ENCODE measurements at places on chromosomes 7 and 10.

- peak; percentile 22 for DNase-seq
These were observed 179.9 kb downstream of the PTPRN2 start for GRCh38 chr7:158407581-158408317.

- DNase-seq: peak; percentile 92
These were observed 21.5 kb downstream of the BTAF1 start for GRCh38 chr10:91944880-91945630.

- DNase-seq: no peak
These were observed 33.6 kb downstream of the WASL start for GRCh38 chr7:123715198-123715597.

- no peak for DNase-seq
These were observed 189.0 kb upstream of the SH2B2 start for GRCh38 chr7:102097601-102098161.

- DNase-seq: no peak
These were observed 35.9 kb upstream of the SKAP2 start for GRCh38 chr7:26900251-26900650.

GRCh38 chr7:87628780-87629569 lies 777 bp downstream of the RUNDC3B start:
- peak; percentile 6 for DNase-seq

DNA sequence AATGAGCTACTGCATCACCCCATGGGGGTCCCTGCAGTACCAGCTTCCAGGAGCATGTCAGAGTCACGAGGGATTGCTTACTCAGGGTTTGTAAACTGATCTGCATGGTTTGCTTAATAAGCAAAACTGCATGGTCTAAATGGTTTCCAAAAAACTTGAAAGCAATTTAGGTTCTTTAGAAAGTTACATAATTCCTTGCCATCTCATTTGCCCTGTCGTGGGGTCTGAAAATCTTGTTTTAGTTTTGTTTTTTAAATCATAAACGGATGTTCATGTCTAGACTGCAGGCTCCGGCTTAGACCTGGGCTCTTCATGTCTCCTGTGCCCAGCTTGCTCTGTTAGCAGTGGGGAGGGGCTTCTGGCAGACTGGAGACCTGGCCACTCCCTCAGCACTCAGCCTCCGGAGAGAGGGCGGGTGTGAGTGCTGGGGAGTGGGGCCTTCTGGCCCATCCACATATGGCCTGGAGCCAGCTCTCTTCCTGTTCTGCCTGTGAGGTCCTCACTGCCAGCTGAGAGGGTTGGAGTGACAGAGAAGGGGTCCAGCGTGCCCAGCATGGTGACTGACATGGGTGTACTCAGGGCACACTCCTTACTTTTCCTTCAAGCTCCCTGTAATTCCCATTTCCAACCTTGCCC lies 17.5 kb downstream of the PRF1 start:
- no peak for DNase-seq

DNA sequence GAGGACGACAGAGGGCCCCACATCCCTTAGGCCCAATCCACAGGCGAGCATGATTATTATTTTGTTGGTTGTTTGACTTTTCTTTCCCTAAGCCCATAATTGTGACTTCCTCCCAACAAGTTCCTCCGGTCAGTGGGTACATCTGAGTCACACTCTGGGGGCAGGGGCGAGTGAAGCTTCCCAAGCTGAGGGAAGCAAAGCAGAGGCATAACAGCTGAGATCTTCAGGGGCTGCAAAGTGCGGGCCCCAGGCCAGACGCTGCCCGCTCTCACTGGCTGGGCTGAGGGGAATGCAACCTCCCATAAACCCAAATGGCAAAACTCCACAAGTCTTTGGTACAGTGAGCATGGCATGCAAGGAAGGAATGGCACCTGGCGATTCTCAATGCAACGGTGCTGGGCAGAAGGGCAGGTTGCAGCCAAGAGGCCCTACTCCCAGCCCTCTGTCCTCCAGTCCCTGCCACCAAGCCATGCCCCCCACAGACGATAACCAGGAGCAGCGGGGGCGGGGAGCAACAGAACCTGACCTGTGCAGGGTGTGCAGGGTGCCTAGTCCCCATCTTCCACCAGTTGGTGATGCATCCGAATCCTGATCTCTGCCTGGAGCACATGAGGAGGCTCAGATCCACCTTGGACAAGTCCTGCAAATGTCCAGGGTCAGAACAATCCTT lies 25.3 kb downstream of the TNS3 start:
- DNase-seq: no peak

GRCh38 chr7:48971173-48971572 lies 46.8 kb downstream of the CDC14C start:
- no peak for DNase-seq

- DNase-seq: peak; percentile 56
These were observed 51.2 kb downstream of the KIF5B start for GRCh38 chr10:32005050-32005449.

DNA sequence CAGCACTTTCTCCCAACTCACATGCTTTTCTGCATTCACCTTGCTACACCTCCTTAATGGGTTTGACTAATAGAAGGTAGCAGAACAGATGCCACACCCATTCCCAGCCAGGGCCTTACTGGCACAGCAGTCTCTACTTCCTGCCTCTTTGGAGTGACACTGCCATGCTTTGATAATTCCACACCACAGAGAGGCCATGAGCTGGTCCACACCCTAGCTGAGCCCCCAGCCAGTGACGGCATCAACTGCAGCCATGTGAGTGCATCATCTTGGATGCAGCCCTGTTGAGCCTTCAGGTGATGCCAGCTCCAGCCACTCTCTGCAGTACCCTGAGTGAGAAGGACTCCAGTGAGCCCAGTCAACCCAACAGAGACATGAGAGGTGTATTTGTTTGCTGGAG lies 27.5 kb upstream of the EZH2 start:
- peak; percentile 39 for DNase-seq

GRCh38 chr10:79245539-79246208 lies 101.6 kb upstream of the PPIF start:
- DNase-seq: no peak

GRCh38 chr7:91344911-91345310 lies 80.7 kb downstream of the FZD1 start:
- DNase-seq: no peak

- DNase-seq: no peak
These were observed 96.6 kb upstream of the LRRN3 start for GRCh38 chr7:110994028-110994967.

GRCh38 chr7:98949336-98950044 lies 71.2 kb downstream of the TRRAP start:
- no peak for DNase-seq

DNA sequence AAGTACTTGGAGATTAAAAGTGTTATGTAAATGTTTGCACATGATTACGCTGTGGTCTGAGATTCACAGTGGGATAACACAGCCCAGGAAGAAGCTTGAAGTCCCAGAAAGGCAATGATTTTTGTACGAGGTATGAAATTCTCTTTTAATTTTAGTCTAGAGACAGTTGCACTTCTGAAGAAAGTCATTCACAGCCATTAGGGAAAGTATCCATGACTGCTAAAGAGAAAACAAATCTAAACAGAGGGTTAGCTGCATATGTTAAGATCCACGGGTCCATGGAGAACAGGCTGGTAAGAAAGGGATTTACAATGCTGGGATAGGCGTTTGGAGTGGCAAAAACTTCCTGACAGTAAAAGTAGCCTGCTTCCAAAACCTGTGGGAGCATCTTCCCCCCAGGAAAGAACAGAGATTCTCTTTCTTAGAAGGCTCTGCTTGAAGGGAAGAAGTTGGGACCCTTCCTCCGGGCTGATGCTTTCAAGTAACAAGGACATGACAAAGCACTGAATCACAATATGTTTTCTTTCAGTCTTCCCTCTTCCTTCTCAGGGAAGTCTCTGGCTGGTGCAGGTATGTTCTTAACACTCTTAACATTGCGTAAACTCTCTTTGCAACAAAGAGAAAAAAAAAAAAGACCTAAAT lies 220.8 kb upstream of the CELF2 start:
- no peak for DNase-seq

GRCh38 chr7:75688200-75689136 lies 50.3 kb downstream of the HIP1 start:
- DNase-seq: no peak

DNA sequence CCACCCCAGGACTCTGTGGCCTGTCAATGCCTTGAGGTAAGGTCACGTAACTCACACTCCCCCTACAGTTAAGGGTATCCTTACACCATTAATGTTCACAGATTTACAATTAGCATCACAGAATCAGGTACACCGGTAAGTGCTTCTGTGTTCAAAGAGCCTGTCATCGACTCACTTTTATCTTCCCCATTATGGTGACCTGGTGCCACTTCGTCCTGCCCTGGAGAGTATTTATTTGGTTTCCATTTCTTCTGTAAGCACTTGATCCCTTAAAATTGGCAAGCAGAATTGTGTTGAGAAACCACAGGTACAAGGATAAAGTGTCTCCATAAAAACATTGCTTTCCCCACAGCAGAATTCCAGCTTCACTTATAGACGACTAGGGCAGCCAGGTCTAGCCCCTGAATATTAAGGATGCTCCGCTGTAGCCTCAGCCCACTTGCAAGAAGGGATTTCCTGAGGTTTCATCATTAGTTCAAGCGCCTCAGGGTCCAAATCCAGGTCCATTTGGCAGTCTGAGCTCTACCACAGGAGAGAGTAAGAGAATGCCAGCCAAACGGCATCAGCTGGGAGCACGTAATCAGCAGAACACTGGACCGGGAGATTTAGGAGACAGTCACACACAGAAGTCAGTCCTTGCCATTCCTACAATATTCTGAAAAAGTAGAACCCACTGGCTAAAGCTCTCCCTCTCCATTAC lies 10.1 kb downstream of the ATXN7L1 start:
- no peak for DNase-seq

DNA sequence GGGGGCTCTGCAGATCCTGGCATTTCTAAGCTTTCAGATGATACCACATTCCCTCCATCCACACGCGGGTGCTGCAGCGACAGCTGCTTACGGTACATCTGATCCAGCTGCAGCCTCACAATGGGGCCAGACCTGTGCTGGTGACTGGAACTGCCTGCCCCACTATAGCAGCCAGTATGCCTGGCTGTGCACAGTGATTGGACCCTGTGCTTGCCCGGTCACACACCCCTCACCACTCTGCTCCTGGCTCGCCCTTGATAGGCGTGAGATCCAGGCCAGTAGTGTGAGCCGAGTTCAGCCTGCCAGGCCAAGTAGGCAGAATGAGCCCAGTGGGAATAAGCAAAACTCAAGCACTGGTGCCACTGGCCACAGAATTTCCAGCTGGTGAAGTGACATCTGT lies 164.8 kb downstream of the NRBF2 start:
- no peak for DNase-seq

GRCh38 chr10:128480601-128481000 lies 354.4 kb upstream of the MKI67 start:
- DNase-seq: no peak

Measured in activated CD4-positive, alpha-beta T cell treated with anti-CD3 and anti-CD28 coated beads, Interleukin-10, Interleukin-2, amounts not matched to agents 100 ng/mL and 50 ng/mL, durations not matched to agents 16 hours and 8 hours (primary cell).